Stimulated activated CD8-positive, alpha-beta memory T cell treated with anti-CD3 and anti-CD28 coated beads, Interleukin-7, amount 100 ng/mL, for 4 hours (primary cell): ENCODE measurements at places on chromosomes 13 and 19.

DNA sequence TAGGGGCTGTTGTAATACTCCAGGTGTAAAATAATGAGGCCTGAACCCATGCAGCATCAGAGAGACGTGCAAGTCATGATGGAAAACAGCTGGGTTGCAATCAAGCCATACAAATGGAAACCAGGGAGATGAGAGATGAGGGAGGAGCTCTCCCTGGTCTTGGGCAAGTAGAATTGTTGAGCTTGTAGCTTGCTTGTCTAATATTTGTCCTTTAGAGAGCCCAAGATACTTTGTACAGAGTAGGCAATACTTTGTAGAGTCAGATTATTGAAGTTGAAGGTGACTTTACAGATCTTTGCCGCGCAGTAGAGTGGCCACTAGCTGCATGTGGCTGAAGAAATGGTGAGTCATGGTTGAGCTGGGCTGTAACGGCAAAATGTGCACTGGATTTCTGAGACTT lies 8.3 kb downstream of the ATP8A2 start:
- DNase-seq, result no peak

DNA sequence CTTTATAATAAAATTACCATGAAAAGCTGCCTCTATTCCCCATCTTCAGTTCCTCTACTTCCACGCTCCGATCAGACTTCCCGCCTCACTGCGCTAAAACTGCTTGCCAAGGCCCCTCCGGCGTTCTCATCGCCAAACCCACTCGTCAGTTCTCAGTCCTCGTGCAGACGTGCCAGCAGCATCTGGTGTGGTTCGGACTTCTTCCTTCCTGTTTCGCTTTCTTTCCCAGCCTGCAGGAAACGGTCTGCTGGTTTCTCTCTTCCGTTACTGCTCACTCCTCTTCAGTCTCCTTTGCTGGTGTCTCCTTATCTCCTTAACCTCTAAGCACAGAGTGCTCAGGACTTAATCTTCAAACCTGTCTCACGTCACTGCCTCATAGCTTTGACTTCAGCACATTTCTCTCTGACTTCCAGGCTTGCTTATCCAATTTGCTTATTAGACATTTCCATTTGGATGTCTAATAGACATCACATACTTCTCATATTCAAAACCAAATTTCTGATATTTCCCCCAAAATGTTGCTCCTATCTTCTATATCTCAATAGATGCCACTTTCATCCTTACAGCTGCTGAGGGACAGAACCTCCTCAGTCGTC lies 40.3 kb downstream of the RCBTB2 start:
- peak; percentile 55 for DNase-seq

- no peak for DNase-seq
These were observed 55.0 kb downstream of the LATS2 start for GRCh38 chr13:21006141-21007005.

DNA sequence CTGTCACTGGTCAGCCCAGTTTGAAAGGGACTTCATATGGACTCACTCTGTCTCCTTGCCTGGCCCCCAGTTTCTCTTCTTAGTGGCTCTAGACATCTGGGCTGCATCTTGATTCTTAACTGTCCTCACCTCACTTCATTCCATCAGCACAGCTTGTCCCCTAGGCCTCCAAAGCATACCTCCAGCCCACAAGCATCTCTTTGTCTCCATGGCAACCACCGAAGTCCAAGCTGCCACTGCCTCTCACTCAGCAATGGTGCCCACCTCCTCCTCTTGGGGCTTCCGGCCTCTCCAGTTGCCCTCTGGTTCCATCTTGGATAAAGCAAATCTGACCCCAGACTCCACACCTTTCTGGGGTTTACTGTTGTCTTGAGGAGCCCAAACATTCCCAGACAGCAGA lies 9.9 kb upstream of the KLHL26 start:
- DNase-seq, result no peak

- peak; percentile 85 for DNase-seq
These were observed at the start of gene PHF11 for GRCh38 chr13:49495783-49496762. TSS of gene PHF11 (plus strand) at chr13:49495953. CDS start at chr13:49496002, 49 bp downstream.

- DNase-seq, result no peak
These were observed 6.2 kb downstream of the XAB2 start for GRCh38 chr19:7622933-7623685.

DNA sequence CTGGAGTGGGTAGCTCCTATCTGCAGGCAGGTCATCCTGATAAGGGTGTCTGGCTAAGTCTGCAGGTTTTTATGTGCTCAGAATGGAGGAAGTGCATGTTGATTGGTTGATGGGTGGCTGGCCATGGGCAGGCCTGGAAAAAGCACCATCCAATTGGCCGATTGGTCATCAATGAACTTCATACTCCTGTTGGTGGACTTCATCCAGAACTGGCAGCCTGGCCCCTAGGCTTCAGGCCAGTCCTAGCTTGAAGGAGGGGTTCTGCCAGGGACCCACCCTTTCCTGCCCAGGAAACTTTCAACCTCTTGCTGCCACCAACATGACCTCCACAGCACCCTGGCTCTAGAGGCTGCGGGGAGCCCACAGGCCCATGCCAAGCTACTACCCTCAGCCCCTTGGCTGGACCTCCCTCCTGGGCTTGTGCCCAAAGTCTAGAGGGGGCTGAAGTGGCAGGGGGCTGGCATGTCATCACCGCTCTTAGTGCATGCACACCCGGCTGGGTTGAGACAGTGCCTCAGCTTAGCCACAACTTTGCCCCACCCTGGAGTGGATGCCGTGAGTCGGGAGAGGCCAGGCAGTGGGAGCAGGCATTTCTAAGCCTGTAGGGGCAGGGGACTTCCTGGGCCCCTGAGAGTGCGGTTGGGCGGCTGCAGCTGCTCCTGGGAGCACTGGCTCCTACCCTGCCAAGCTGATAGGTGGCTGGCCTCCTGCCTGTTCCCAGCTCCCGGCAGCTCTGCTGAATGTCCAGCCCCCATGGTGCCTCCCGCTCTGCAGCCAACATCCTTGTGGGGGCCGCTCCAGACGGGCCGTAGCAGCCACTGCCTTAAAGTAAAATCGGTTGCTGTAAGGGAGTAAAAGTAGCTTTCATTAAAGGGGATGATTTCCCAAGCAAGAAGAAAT lies 13.2 kb downstream of the DNAJC15 start:
- no peak for DNase-seq

GRCh38 chr19:32526895-32527294 lies 54.1 kb upstream of the PDCD5 start:
- DNase-seq, result no peak

- DNase-seq, result no peak
These were observed 10.9 kb downstream of the FREM2 start for GRCh38 chr13:38697628-38698333.

DNA sequence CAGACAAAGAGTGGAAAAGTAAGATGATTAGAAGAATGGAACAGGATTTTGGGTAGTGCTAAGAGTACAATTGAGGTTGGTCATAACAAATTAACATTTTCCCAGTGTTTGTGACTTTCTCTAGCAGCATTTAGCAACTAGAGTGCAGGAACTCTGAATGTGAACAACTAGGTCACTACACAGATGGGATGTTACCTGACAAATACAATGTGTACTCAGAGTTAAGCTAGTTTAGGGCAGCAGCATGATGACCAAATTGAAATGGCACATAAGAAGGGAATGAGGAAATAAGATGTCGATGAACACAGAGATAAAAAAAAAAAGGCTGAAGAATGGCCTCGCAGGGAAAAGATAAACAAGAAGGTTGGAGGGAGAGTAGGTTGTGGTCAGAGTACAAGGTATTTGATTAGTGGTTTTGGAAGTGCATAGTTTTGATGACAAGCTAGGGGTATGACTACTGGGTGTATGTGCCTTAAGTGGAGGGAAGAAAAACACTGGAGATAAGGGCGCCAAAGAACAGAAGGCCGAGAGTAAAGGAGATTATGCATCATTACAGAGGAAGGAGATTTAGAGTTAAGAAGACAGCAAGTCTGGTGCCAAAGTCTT lies 381.1 kb downstream of the FGF14 start:
- DNase-seq, result no peak

GRCh38 chr13:97139691-97140090 lies 82.4 kb upstream of the MBNL2 start:
- DNase-seq, result no peak

GRCh38 chr13:97346561-97347254 lies 87.3 kb upstream of the RAP2A start:
- no peak for DNase-seq

GRCh38 chr19:55520691-55521292 lies 16.1 kb downstream of the SBK2 start:
- DNase-seq, result no peak

- no peak for DNase-seq
These were observed 1511.0 kb upstream of the SLC10A2 start for GRCh38 chr13:104577071-104577815.

- no peak for DNase-seq
These were observed 10.0 kb upstream of the NDUFS7 start for GRCh38 chr19:1373534-1374249.

DNA sequence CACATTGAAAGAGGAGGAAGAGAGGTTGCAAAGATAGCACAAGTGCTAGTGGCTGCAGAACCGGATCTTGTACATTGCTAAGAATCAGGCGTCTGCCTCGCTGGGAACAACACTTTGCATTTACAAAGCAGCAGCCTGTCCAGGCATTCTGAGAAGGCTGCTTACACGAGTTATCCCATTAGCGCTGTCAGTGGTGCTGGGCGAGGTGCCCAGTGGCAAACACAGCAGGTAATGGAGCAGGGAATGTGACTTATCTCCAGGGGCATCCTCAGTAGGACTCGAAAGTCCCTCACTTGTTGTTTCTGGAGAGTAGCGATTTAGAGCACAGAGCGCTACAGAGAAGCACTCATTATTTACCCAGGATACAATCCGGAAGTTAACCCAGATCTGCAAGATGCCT lies 209.6 kb downstream of the OLFM4 start:
- no peak for DNase-seq

DNA sequence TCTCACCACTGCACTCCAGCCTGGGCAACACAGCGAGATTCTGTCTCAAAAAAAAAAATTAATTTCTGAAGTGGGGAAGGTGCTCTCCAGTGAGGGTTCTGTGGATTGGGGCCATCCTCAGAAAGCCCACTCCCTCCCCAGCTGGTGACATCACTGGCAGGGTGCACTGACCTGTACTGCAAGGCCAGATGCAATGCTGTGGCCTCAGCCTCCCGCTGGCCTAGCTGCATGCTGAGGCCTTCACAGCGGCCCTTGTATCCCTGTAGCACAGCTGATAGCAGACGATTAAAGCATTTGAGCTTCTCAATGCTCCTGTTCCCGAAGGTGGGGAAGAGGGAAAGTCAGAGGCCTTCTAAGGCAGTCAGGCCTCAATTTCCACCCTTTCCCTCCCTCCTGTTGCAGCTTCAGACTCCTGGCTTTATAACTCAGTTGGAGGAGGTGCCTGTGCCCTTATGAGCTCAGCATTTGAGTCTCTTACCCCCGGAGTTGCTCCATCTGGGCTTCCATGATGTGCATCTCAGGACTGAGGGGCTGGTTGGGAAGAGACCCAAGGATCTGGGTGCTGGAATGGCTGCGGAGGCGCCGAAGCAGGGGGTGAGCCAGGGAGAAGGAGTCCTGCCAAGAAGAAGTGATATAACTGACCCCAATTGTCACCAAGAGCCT lies 5.3 kb downstream of the USHBP1 start:
- DNase-seq, result no peak

- no peak for DNase-seq
These were observed 62.0 kb downstream of the PARP4 start for GRCh38 chr13:24450530-24450929.

DNA sequence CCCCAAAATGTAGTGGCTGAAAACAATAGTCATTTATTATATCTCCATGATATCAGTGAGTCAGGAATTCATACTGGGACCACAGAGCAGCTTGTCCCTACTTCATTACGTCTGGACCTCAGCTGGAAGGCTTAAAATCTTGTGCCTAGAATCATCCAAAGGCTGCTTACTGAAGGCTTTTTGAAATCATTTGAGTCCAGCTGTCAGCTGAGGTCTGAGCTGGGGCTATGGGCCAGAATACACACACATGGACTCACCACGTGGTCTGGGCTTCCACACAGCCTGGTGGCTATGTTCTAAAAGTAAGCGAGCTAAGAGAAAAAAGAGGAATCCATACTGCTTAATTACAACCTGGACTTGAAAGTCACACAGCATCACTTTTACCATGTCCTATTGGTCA lies 209.2 kb downstream of the KCTD12 start:
- no peak for DNase-seq

DNA sequence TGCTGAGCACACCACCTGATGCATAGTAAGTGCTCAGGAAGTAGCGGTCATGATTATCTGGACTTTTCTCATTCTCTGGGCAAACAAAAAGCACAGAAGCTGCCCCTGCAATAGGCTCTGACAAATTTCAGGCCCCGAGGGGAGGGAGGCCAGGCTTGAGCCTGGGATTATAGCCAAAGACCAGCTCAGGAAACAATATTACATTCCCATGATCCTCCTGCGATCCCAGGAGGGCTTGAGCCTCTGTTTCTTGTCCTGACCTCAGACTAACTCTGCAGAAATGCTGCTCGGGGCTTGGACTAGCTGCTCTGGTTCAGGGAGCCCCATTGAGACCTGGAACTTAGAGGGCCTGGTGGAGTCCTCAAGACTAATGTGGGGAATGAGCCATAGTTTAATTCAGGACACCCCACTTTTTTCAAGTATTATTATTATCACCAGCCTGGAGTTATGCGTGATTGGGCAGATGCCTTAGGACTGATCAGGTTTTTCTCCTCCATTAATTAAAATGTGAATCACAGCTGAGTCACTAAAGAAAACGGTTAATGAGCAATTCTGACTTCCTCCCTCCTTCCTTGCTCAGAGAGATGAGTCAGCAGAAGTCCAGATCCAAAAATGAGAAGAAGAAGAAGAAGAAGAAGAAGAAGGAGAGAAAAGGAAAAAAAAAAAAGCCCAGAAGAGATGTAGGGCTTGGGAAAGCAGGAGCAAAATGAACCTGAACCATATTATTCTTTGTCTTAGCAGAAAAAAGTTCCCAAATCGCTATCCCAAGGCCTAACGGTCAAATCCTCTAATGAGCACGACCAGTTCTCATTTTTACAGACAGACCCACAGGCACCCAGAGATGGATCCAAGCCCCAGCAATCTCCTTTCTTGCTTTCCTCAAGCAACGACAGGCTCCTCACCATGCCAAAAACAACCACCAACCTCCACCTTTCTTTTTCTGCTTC lies 107.2 kb downstream of the CACNA1A start:
- no peak for DNase-seq

DNA sequence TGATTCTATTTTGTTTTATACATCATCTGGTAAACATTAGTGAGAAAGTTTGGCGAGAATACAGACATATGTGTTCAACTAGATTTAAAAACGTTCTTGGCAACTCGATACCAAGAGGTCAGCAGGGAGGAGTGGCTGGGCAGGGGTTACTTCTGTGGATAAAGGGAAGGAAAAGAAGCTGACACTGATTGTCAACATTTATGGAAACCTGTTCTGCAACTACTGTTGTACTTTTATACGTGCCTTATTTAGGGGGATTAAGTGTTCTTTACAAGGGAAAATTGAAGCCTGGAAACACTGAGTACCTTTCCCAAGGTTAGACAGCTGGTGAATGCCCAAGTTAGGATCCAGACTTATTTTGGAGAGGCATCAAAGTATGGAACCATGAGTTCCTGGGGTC lies 65.0 kb downstream of the MTUS2 start:
- DNase-seq, result no peak

GRCh38 chr13:84303035-84303434 lies 420.8 kb upstream of the SLITRK1 start:
- DNase-seq, result no peak

- DNase-seq, result no peak
These were observed 766 bp downstream of the LRRC25 start for GRCh38 chr19:18396471-18397241.

- DNase-seq, result no peak
These were observed 270.4 kb downstream of the TEX29 start for GRCh38 chr13:111590796-111591195.
